ENCODE measurements at places on chromosomes 6 and 20.

DNA sequence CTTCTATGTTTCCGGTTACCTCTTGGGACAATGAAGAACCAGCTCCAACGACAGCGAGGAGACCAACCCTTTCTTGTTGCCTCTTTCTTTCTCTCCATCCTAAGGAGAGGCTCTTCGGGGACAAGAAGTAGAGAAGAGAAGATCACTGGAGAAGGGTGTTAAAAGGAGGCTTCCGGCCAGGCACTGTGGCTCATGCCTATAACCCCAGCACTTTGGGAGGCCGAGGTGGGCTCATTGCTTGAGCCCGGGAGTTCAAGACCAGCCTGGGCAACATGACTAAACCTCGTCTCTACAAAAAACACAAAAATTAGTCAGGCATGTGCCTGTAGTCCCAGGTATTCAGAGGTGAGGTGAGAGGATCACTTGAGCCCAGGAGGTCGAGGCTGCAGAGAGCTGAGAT, 90.8 kb upstream of the TNFAIP3 start:
- DNase-seq = no peak

DNA sequence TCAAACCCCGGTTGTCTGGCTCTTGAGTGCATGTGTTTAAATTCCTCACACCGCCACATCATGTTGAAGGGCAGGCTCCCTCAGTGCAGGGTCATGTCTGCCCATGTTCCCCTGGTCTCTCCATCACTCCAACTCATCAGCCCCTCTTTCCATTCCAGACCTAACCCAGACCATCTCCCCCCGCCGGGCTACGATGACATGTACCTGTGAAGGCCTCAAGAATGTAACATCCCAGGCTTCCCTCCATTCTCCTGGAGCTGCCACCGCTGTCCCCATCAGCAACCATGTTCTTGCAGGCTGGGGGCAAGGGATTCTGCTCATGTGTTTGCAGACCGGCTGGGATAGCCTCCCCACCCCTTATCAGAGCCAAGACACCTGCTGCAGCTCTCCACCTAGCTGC, 19.9 kb downstream of the TMEM74B start:
- DNase-seq = no peak

- DNase-seq = no peak
Observed at GRCh38 chr6:45504947-45505346, 127.2 kb upstream of the SUPT3H start.

GRCh38 chr20:667351-668034, 8.1 kb downstream of the SCRT2 start:
- DNase-seq = peak; percentile 62

- DNase-seq = no peak
Observed at GRCh38 chr20:34750484-34750883, 46.3 kb downstream of the TP53INP2 start.

DNA sequence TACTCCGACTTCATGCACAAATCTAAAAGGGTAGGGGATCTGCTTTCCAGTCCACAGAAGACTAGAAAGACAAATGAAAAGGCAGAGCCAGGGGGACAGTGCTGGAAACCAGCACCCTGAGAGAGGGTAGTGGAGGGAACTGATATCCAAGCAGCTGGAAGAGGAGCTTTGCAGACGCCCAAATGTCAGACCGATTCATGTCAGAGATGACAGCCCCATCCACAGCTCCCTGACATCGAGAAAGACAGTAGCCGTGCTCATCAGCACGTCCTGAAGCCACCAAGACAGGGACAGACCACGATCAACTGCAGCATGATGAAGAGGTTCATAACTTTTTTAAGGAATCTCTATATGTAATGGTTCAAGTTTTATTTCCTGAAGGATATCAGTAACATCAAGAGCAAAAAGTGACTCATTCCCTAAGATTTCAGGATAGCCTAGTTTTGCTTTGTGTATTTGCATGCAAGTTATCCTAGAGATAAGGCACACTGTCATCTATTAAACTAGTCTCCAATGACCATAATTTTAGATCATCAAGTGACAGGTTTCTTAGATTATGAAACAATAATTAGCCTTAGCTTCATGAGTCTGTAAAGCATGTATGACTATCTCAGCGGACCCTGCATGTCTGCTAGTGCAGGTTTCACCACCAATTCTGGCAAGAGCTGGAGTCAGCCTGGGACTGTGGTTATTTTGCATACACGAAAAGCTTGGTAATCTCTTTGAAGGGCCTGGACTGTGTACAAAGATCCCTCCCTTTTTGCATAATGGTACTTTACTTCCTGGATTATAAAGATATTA, 43.0 kb downstream of the PRDM1 start:
- no peak for DNase-seq

- no peak for DNase-seq
Observed at GRCh38 chr6:106244521-106244920, 81.0 kb downstream of the ATG5 start.

DNA sequence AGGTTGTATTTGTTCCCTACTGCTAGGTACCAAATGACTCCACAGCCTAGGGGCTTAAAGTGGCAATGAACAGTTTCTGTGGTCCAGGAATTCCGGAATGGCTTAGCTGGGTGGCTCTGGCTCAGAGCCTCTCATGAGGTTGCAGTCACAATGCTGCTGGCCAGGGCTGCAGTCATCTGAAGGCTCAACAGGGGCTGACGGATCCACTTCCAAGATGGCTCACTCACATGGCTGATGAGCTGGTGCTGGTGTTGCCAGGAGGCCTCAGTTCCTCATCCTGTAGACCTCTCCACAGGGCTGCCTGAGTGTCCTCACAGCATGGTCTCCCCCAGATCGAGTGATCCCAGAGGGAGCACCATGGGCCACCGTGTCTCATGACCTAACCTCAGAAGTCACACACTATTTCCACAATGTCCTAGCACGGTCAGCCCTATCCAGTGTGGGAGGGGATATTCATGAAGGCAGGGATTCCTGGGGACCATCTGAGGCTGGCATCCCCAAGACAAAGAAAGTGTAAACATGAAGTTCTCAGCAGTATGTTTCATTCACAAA, 19.0 kb upstream of the BPI start:
- no peak for DNase-seq

DNA sequence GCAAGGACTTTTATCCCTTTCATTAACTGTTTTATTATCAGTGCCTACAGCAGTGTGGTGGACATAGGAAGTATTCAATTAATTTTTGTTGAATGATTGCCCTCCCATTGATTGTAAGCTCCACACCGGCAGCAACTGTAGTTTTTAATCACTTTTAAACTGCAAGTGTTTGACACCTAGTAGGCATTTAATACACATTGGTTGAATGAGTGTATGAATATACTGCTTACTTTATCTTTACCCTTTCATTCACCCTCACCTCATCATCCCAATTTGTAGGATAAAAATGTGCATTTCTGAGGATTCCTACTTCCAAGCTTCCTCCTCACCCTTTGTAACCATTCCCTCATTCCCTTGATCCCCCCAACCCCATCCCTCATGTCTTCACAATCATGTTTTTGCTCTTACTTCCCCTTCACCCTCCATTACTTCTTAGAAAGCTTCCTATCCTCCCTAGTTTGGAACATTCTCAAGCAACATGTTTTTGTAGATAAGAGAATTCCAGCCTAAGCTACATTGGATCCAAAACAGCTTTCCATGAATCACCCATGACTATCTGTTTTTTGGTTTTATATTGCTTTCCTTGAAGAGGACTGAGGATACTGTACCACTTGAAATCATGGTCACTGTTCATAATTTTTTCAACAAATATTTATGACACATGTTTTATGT, 955 bp upstream of the SLC26A8 start:
- no peak for DNase-seq

DNA sequence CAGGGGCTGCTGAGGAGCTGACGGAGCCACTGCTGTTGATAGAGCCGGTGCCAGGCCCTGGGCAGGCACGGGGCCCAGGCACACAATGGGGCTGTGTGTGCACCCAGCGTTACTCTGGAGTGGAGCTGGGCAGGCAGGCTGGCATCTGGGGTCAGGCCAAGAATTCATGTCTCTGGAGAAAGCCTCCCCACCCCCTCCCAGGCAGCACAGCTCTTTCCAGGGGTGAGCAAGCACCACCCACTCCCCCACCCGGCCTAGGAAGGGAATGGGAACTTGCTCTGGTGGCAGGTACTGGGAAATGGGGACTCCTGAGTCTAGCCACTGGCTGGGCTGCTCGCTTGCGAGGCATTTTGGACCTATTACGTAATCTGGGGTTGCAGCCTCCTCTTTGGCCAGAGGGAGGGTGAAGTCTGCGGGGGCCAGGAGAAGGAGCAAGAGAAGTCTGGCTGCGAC, 22.7 kb downstream of the TFEB start:
- DNase-seq = no peak

DNA sequence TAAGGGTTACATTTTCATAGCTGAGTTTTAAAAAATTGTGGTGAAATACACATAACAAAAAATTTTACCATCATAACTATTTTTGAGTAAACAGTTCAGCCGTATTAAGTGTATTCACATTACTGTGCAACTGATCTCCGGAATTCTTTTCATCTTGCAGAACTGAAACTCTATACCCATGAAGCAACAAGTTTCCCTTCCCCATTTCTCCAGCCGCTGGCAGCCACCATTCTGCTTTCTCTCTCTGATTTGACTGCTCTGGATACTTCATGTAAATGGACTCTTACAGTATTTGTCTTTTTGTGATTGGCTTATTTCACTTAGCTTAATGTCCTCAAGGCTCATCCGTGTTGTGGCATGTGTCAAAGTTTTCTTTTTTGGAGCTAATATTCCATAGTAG, 341.6 kb downstream of the QKI start:
- DNase-seq = no peak

DNA sequence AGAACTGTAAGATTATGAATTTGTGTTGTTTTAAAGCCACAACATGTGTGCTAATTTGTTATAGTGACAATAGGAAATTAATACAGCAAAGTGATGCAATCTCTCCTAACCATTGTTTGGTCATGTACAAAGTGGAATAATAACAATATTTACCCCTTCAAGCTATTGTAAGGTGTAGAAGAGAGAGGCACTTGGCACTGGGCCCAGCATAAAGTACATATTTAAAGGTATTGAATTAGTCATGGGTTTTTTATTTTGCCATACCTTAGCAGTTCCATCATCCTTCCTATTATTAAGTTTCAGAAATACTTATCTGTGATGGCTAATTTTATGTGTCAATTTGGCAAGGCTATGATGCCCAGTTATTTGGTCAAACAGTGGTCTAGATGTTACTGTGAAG, 322.4 kb upstream of the TSHZ2 start:
- no peak for DNase-seq

DNA sequence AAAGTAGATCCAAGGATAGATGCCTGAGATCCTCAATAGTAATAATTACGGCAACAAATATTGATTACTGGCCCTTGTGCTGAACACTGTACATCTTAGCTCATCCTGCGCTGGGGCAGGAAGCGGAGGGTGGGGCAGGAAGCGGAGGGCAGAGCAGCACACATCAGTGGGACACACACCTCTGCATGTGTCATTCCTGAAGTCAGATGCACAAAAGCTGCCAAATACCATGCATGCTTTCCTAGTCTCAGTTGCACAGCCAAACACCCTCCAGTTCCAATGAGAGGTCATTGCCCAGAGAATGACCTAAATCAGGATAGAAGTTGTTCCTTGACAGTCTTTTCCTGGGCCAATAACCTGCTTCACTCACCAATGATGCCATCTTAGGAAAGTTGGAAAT, 74.4 kb upstream of the FOXC1 start:
- DNase-seq = peak; percentile 34

DNA sequence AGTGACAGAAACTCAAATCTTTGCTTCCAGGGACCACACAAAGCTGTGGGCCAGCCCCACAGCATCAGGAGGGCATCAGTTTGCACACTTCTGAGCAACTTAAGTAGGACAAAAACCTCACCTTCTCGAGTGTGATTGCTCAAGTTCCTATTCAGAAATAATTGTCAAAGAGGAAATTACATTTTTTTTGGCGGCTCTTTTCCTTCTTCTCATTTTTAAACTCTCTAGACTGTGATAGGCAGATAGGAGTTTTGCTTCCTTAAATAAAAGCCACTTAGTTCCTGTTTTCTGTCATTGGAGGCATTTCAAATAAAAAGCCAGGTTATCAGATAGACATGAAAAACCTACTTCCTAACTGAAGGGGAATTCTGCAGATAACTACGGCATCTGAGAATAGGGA, 11.2 kb upstream of the TAGAP start:
- DNase-seq = no peak

GRCh38 chr6:90135667-90136066, 161.0 kb downstream of the BACH2 start:
- no peak for DNase-seq

DNA sequence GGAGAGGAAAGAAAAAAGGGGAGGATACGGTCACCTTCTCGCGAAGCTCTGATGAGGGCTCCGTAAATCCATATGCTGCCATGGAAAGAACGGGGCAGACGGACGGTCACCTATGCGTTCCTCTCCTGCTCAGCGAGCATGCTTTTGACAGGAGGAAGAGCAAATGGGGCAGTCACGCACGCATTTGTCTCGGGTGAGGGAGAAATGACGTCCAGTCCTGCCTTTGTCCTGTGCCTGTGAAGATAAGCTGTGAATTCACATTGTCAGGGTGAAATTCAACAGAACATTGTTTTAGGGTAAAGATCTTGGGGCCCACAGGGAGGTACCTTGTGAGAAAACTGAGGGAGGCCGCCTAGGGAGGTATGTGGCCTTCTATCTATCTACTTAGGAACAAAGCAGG, 83.8 kb downstream of the IRF4 start:
- no peak for DNase-seq

- DNase-seq = no peak
Observed at GRCh38 chr6:7239590-7239948, 73.4 kb downstream of the SSR1 start.

- DNase-seq = peak; percentile 19
Observed at GRCh38 chr6:114096561-114097172, 125.7 kb upstream of the HDAC2 start.

GRCh38 chr20:5039255-5039657, 37.9 kb upstream of the SLC23A2 start:
- peak; percentile 10 for DNase-seq

DNA sequence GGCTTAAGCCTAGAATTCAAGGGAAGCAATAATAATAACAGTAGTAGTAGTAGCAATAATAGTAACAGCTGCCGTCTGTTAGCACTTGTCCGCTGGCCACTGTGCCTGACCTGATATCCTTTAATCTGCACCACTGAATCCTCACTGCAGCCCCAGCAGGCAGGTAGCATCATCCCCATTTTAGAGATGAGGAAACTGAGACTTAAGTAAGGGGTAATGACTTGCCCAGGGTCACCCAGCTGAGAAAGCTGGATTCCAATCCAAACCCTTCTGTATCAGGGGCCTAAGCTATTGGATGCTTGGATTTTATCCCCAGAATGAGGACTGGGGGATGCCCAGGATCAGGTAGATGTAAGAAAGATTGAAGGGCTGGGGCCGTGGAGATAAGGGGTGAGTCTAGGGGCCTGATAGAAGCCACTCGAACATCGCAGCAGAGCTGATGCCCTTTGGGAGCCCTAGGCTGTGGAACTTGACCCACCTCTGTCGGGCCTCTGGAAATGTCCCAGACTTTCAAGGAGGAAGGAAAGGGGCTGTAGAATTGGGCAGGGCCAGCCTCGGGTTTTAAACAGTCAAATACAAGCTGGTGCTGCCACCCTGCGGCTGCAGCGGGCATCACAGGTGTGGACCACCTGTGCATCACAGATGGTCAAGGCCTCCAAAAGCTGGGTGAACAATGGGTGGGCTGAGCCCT, 102.1 kb upstream of the MYL9 start:
- peak; percentile 69 for DNase-seq
